HepG2 (cell line): ENCODE measurements at places on chromosomes 4 and X.

GRCh38 chr4:41532882-41533281, 5.1 kb upstream of the LIMCH1 start:
- DNase-seq = no peak

GRCh38 chrX:2521927-2522386, 21.2 kb upstream of the DHRSX start:
- no peak for DNase-seq

DNA sequence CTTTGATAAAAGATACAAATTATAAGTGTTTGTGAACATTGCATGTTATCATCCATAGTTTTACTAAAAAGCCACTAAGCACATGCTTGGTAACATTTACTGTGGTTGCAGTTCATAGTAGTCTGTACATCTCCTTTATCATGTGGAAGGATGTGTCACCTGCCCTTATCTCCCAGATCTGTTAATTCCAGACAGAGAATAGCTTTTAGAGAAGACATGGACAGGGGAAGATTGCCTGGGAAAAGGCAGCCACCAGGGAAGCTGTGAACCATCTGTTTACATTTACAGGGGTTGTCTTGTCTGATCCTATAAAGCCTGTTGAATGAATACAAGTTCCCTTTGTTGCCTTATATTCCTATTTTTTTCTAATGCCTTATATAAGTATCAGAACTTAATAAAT, 396.0 kb downstream of the FAT4 start:
- no peak for DNase-seq

GRCh38 chr4:96465834-96466233, 625.9 kb downstream of the PDHA2 start:
- DNase-seq = no peak

DNA sequence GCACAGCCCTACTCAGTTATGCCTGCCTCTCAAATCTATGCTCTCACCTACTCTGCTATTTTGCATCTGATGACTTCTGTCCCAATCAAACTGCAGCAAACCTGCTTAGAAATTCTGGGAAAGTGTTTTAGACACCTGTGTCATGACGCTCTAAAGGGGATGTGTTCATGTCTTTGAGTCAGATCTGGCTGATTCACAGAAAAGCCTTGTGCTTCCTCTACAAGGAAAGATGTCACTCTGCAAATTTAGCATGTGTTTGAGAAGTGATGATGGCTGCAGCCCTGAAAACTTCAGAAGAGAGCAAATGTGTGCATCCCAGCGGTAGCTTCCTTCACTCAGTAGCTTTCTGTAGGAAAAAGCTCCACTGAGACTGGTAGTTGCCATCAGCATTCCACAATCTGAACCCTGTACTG, 235.4 kb downstream of the MGST2 start:
- DNase-seq = no peak

DNA sequence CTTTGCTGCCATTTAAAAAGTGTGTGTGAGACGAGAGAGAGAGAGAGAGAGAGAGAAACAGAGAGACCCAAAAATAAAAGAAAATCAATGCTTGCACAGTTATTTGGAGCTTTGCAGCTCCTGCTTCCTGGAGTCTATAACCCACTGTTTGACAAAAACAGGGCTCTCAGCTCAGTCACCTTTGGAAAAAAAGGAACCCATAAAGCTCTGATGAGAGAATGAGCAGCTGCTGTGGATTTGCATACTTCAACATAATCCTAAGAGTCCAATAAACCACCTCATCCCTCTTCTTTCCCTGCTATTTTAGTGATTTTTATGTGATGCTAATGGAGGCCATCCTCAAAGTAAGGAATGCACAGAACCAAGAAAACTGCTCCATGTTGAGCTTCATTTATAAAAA, 50.3 kb downstream of the USP26 start:
- no peak for DNase-seq

- no peak for DNase-seq
These were observed 21.4 kb upstream of the RBPJ start for GRCh38 chr4:26299254-26299882.

DNA sequence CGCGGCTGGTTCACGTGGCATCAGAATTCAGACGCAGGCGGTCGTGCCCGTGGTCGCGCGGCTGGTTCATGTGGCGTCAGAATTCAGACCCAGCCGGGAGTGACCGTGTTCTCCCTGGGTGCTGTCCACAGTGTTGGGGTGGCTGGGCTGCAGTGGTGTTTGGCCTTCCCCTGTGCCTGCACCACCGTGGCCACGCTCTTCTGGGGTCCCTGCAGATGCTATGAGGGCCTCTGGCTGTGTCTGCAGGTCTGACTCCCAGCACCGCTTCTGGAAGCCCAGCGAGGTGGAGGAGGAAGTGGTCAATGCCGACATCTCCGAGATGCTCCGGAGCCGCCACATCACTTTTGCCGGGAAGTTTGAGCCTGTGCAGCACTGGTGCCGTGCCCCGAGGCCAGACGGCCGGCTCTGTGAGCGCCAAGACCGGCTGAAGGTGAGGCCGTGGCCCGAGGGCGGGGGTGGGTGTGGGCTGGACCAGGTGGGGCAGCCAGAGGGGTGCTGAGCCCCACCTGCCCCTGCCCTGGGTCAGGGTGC, 26.4 kb downstream of the NKX1-1 start:
- DNase-seq = no peak

- no peak for DNase-seq
These were observed 40.1 kb upstream of the UGT8 start for GRCh38 chr4:114558446-114559020.

GRCh38 chr4:48342606-48342880, 1.2 kb downstream of the SLAIN2 start:
- no peak for DNase-seq

DNA sequence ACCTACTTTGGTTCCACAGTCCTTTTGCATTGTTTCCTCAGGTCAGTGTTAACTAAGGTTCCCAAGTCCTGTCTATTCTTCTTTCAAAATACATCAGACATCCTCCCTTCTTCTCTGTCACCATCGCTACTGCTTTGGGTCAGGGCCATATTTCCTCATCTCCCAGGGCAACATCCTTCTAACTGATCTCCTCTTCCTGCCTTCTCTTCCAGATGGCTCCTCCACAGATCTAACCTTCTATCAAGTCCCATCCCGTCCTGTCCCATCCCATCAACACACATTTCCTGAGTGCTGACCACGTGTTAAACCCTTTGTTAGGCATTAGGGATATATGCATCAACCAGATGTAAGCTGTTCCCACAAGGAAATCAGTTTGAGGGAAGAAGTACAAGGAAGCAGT, 25.9 kb downstream of the PLAC1 start:
- no peak for DNase-seq

DNA sequence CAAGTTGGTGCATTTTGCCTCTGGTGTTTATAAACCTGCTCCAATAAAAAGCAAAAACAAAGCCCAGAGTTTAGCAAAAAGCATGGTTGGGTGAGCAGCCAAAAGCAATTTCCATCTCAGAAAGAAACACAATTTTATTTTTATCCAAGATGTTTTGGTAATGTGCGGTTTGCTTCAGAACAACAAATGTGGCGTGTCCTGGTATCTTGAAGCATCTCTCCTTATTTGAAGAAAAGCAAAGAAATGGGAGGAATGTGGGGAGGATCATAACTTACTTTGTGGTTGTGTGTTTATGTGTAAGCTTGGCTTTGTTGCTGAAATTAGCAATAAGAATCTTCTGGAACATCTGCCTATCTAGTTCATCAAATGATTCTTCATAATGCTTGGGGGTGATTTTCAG, 88.3 kb upstream of the DDX3X start:
- DNase-seq = no peak

DNA sequence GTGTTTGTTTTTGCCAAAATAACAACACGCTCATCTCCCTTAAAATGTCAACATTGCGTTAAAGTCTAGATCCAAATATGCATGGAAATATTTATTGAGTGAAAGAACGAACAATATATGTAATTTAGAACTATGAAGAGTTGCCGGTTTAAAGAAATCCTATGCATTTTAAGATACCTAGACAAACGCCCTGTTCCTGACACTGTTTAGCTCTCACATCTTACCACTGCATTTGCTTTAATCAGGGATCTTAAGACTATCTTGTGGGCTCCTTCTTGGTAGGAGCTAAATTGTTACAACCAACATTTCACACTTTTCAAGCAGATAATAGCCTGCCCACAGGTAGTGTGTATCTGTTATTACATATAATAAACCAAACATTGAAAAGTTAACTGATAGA, 96.6 kb upstream of the RPS6KA3 start:
- DNase-seq = no peak

- DNase-seq = no peak
These were observed 732.5 kb upstream of the AGA start for GRCh38 chr4:178174756-178175155.

DNA sequence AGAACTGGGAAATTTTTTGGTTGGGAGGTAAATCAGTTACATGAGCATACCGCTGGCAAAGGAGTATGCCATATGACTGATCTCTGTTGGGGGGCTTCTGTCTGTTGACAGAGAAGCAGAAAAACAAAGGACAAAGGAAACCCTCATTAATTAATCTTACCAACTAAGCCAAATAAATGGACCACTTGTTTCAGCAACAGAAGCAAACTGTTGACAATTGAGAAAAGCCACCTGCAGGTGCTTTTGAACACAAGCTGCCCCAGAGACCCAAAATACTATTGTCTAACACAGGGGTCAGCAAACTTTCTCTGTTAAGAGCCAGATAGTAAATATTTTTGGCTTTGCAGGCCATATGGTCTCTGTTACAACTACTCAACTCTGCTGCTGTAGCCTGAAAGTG, 7.0 kb upstream of the FRYL start:
- no peak for DNase-seq

- no peak for DNase-seq
These were observed 116.8 kb downstream of the AFAP1 start for GRCh38 chr4:7822877-7823276.

DNA sequence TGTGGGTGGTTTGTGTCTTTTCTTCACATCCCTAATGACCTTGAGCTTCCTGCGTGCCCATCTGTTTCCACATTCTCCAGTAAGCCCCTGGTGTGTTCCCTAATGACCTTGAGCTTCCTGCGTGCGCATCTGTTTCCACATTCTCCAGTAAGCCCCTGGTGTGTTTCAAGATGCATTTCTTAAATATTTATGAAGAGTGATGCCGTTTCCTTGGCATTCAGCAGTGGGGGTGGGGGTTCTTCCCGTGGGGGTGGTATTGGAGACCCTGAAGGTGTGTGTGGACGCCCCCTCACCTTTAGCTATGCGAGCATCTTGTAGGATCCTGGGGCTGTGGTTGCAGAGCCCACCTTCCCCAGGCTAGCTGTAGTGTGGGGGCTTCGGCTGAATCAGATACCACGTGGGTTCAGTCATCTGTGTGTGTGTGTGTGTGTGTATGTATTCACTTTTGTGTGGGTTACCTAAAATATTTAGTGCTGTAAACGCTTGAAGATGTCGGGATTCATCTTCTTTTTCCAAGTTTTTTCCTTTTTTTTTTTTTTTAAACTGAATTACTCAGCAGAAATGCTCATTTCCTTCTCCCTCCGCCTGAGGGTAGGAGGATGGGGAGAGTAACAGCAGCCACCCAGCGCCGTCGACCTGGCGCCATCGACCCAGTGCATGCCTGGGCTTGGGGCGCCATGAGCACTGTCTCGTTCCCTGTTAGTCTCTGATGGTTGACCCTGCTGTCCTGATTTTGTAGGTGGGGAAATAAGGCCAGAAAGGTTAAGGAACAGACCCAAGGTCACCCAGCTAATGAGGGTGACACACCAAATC, 9.9 kb downstream of the NSG1 start:
- no peak for DNase-seq

- no peak for DNase-seq
These were observed 252.0 kb upstream of the SLC7A11 start for GRCh38 chr4:138494116-138494515.

DNA sequence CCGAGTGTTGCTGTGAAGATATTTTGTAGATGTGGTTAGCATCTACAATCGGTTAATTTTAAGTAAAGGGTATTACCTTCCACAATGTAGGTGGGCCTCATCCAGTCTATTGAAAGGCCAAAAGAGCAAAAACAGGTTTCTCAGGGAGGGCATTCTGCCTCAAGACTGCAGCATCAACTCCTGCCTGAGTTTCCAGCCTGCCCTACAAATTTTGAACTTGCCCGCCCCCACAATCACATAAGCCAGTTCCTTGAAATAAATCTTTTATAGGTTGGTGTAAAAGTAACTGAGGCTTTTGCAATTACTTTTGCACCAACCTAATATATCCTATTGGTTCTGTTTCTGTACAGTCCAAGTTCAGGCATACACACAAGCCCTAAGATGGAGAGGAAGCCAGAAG, 22.1 kb upstream of the PI4K2B start:
- no peak for DNase-seq
